ENCODE measurements at places on chromosomes 6 and 20.

- no peak for DNase-seq
Observed at GRCh38 chr6:25576919-25577318, 75.1 kb upstream of the SCGN start.

- no peak for DNase-seq
Observed at GRCh38 chr6:42332916-42333315, 115.3 kb upstream of the MRPS10 start.

GRCh38 chr6:129882510-129883023, 21.5 kb upstream of the TMEM244 start:
- no peak for DNase-seq

DNA sequence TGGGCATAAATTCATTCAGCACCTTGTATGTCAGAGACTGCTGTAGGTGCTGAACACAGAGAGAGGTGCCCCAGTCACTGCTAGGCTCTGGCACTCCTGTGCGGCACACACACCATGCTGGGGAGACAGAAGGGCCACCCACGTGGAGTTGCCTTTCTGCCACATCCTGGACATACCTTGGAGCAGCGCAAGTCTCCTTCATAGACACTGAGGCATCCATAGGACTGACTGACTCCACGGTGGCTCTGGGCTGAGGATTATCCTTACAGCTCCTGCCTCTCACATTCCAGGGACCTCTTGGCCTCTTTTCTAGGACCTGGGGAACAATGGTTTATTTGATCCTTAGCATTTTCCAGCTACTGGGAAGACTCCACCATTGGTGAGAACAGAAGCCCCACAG, 26.0 kb upstream of the SLC22A23 start:
- DNase-seq, result no peak

GRCh38 chr6:149454346-149454848, 30.4 kb downstream of the ZC3H12D start:
- peak; percentile 88 for DNase-seq

DNA sequence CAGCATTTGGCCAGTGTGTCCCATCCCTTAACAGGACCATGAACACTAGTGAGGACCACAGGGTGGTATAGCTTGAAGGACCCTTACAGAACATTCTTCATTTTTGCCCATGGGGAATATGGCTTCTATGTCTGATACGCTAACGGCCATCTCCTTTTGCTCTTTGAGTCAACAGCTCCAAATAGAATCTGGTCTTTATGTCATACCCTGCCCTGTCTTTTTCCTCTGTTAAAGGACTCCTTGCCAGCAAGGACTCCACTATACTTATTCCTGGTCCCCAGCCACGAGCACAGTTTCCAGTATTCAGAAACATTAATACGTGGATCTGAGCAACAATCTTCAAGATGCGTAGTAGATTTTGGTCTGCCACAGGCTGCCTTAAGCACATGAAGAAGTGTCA, 22.5 kb downstream of the SERPINB1 start:
- no peak for DNase-seq

DNA sequence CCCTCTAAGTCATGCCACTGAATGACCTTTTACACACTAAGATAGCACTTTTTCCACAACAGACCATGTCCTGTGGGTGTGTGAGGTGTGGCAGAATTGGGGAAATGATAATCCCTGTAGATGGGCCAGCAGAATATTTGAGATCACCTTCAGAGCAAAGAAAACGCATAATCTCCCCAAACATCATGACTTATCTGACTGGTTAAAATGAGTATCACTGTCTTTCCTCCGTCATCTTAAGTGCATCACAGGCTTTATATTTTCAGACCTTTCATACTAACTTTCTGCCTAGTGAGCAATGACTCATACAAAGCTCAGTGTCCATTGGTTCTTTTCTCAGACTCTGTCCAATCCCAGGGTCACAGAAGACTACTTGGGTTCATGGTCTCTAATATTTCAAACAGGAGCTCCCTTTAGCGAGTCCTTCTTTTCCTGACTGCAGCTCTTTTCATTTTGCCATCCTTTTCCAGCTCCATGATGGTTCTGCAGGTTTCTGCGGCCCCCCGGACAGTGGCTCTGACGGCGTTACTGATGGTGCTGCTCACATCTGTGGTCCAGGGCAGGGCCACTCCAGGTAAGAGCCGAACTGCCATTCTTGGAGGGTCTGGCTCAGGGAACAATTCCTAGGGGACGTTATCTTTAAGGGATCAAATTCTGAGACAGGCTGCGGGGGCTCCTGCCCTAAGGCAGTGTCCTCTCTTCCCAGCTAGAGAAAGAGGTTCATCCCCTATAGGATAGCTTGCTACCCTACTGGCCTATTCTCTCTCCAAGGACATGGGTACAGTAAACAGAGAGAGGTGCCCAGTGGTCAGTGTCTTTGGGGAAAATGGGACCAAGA, at the start of gene HLA-DPB1:
Gene HLA-DPB1 (plus strand): TSS at position 423 of the 838 bp plus-strand sequence. CDS start 52 bp downstream, at position 475.
- no peak for DNase-seq

GRCh38 chr20:24134284-24134683, 145.7 kb upstream of the GGTLC1 start:
- no peak for DNase-seq

DNA sequence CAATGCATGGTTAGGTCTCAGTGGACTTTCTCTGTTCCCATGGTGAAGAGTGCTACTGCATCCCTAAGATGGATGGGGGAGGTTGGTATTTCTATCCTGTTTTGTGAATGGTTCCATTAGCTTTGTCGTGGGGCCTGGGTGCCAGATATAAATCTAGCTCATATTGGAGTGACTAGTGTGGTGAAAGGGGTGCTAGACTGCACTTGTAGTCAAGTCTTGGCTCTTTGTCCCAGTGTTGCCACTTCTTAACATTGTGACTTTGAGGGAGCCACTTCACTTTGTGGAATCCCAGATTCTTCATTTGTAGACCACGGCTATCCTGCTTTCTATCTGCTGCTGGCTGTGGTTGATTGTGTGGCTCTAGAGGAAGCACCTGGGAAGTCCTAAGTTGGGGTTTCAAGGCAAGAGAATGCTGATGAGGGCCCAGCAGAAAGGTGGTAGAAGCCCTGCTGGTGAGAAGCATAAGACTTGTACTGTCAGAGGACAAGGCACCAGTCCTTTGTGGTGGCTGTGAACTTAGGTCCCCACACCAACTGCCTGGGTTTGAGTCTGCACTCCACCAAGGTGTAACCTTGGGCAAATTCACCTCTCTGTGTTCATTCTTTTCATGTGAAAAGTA, 44.1 kb downstream of the VAPB start:
- no peak for DNase-seq

DNA sequence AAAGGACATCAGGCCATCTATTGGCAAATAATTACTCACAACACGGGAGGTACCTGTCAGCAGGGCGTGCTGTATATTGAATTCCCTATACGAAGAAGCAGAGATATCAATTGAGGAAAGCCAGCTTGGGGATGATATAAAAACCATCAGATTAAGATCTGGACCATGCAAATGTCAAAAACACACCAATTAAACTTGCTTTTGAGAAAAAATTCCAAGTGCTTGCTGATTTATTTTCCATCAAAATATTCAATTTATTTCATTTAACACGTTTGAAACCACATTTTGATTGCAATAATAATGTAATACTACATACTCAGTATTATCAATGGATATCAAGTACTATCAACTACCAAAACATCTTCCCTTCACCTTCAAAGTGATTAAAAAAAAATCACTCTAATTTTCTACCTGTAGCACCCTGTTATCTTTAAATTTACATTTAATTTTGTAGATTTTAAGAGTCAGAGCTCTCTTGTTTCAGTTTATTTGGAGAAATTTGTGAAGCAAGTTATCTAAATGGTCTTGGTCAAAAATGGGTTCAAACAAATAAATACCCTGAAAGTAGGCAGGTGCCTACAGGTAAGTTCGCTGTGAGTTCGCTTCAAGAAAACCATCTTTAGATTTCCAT, 6.8 kb upstream of the TBX18 start:
- DNase-seq, result no peak

- no peak for DNase-seq
Observed at GRCh38 chr6:157442291-157442690, 61.3 kb downstream of the ZDHHC14 start.

GRCh38 chr6:27556406-27556805, 83.5 kb upstream of the ZNF184 start:
- DNase-seq, result no peak
